ENCODE measurements at places on chromosomes 12 and 14. TPM values are rescaled to one million over a fixed set of nuclear protein-coding genes. Genes with fewer than 3 reads are reported as not detected.

DNA sequence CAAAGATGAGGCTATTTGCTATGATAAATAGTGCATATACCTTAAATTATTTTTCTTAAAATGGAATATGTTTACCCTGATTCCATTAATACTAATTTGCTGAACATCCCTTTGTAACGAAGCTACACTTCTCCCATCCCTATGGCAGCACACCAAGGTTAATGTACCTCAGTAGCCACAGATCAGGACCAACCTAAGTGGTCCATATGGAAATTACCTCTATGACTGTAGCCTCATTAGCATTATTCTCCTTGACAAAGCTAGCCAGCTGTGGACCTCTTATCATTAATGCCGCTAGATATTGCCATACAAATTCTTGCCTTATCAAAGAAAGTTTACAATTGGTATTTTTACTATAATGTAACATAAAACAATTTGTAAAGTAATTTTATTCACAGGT, 76.9 kb upstream of the GARIN2 start:
- H3K27ac ChIP-seq, result no peak overlapping the region
- H3K4me1 ChIP-seq, result no peaks in the 10 kb centered on the region
- no peaks in the 10 kb centered on the region for H3K36me3 ChIP-seq
- H3K4me3 ChIP-seq, result no peak overlapping the region
- no peaks in the 10 kb centered on the region for H3K27me3 ChIP-seq

DNA sequence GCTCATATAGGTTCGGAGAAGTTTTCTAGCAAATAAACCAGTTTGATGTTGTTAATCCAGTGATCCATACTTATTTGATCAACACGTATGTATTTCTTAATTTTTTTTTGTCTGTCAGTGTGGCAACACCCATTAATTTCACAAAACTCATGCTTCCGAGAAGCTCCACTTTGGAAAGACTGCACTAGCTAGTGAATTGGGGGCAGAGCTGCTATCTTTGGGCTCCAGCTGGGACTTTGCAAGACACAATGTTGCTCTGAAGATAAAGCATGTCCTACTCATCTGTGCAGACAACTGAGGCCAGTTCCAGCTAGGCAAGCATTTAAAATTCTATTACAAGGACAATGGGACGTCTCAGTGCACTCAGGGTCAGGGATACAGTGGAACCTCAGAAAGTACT, 298.4 kb downstream of the NUAK1 start:
- no peaks in the 10 kb centered on the region for H3K4me1 ChIP-seq
- no peak overlapping the region for H3K4me3 ChIP-seq
- H3K27me3 ChIP-seq, result no peaks in the 10 kb centered on the region
- no peak for DNase-seq
- no peak overlapping the region for H3K27ac ChIP-seq
- H3K36me3 ChIP-seq, result no peaks in the 10 kb centered on the region

- H3K4me1 ChIP-seq, result no peaks in the 10 kb centered on the region
- no peaks in the 10 kb centered on the region for H3K36me3 ChIP-seq
- no peaks in the 10 kb centered on the region for H3K27me3 ChIP-seq
- H3K4me3 ChIP-seq, result no peak overlapping the region
These were observed 44.7 kb upstream of the RERG start for GRCh38 chr12:15265875-15266274.

GRCh38 chr12:93803424-93803807, 126.2 kb downstream of the CRADD start:
- H3K4me1 ChIP-seq, result peaks cover 34% of the 10 kb centered on the region
- no peaks in the 10 kb centered on the region for H3K36me3 ChIP-seq
- peak overlapping the region; percentile 21 for H3K4me3 ChIP-seq
- H3K27me3 ChIP-seq, result no peaks in the 10 kb centered on the region
- H3K27ac ChIP-seq, result peak overlapping the region; percentile 86

DNA sequence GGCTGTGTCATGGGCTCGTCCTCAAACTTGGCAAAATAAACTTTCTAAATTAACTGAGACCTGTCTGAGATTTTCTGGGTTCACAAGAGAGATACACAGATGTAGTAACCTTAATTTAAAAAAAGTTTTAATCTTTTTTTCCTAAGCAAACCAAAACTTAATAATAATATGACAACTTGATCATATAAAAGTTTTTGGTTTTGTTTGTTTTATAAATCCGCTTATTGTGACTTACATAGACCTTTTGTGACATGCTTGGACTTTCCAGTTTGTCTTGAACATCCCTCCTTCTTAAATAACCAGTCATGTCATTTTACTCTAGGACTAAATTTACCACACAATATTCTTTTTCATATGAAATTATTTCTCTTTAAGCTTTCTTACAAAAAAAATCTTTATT, 8.5 kb downstream of the RDH12 start:
- H3K36me3 ChIP-seq, result no peaks in the 10 kb centered on the region
- DNase-seq, result no peak
- no peaks in the 10 kb centered on the region for H3K27me3 ChIP-seq
- no peak overlapping the region for H3K4me3 ChIP-seq

- no peak for DNase-seq
- no peaks in the 10 kb centered on the region for H3K27me3 ChIP-seq
- no peaks in the 10 kb centered on the region for H3K4me1 ChIP-seq
- H3K27ac ChIP-seq, result no peak overlapping the region
These were observed 348.8 kb downstream of the GXYLT1 start for GRCh38 chr12:41795910-41796309.

GRCh38 chr12:1226951-1227350, 235.9 kb downstream of the ERC1 start:
- no peaks in the 10 kb centered on the region for H3K36me3 ChIP-seq
- DNase-seq, result no peak
- H3K4me3 ChIP-seq, result no peak overlapping the region
- no peak overlapping the region for H3K27ac ChIP-seq
- no peaks in the 10 kb centered on the region for H3K27me3 ChIP-seq
- H3K4me1 ChIP-seq, result no peaks in the 10 kb centered on the region

GRCh38 chr12:62732861-62733427, 202.0 kb downstream of the PPM1H start:
- H3K27ac ChIP-seq, result no peak overlapping the region
- no peaks in the 10 kb centered on the region for H3K27me3 ChIP-seq
- no peaks in the 10 kb centered on the region for H3K36me3 ChIP-seq
- peaks cover 34% of the 10 kb centered on the region for H3K4me1 ChIP-seq
- no peak for DNase-seq

GRCh38 chr14:22213120-22213519, 375.9 kb downstream of the DAD1 start:
- DNase-seq, result no peak
- H3K27ac ChIP-seq, result no peak overlapping the region
- no peaks in the 10 kb centered on the region for H3K4me1 ChIP-seq
- no peaks in the 10 kb centered on the region for H3K36me3 ChIP-seq
- no peaks in the 10 kb centered on the region for H3K27me3 ChIP-seq

GRCh38 chr14:49424436-49425331, 161.5 kb downstream of the RPS29 start:
- no peak for DNase-seq
- H3K36me3 ChIP-seq, result no peaks in the 10 kb centered on the region
- H3K4me3 ChIP-seq, result no peak overlapping the region
- H3K4me1 ChIP-seq, result no peaks in the 10 kb centered on the region

- no peaks in the 10 kb centered on the region for H3K36me3 ChIP-seq
- H3K27ac ChIP-seq, result no peak overlapping the region
- H3K4me1 ChIP-seq, result no peaks in the 10 kb centered on the region
- H3K4me3 ChIP-seq, result no peak overlapping the region
- DNase-seq, result no peak
- peaks cover 96% of the 10 kb centered on the region for H3K27me3 ChIP-seq
These were observed 8.9 kb upstream of the GALNT9 start for GRCh38 chr12:132338311-132338710.

- no peak overlapping the region for H3K4me3 ChIP-seq
- H3K27ac ChIP-seq, result no peak overlapping the region
- peaks cover 12% of the 10 kb centered on the region for H3K4me1 ChIP-seq
- no peaks in the 10 kb centered on the region for H3K27me3 ChIP-seq
These were observed 87.1 kb upstream of the FOXN3 start for GRCh38 chr14:89504091-89504490.

DNA sequence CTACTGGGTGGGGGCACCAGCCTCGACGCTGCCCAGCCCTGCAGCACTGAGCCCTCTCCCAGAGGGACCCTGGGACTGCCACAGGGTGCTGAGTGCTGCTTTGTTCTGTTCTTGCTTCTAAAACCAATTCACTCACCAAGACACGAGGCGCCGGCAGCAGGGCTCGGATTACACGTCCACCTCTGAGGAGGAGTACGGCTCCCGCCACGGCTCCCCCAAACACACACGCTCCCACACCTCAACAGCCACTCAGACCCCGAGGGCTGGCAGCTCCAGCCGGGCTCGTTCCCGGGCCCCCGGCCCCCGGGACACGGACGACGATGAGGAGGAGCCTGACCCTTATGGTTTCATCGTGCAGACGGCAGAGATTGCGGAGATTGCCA, 24.3 kb downstream of the CEP170B start:
- H3K4me1 ChIP-seq, result peaks cover 3% of the 10 kb centered on the region
- DNase-seq, result no peak
- H3K27ac ChIP-seq, result no peak overlapping the region
- peaks cover 50% of the 10 kb centered on the region for H3K36me3 ChIP-seq
- no peak overlapping the region for H3K4me3 ChIP-seq

DNA sequence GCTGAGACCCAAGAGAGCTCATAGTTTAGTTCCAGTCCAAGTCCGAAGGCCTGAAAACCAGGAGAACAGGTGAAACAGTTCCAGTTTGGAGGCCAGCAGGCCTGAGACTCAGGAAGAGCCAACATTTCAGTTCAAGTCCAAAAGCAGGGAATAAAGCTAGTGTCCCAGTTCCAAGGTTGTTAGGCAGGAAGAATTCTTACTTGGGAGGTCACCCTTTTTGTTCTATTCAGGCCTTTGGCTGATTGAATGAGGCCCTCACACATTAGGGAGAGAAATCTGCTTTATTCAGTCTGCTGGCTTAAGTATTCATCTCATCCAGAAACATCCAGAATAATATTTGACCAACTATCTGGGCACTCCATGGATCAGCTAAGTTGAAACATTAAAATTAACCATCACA, 294.6 kb downstream of the PCNX1 start:
- H3K27ac ChIP-seq, result no peak overlapping the region
- H3K36me3 ChIP-seq, result no peaks in the 10 kb centered on the region

GRCh38 chr12:44626883-44627282, 249.2 kb downstream of the NELL2 start:
- no peak overlapping the region for H3K4me3 ChIP-seq
- no peak overlapping the region for H3K27ac ChIP-seq
- H3K36me3 ChIP-seq, result no peaks in the 10 kb centered on the region
- no peaks in the 10 kb centered on the region for H3K27me3 ChIP-seq
- H3K4me1 ChIP-seq, result no peaks in the 10 kb centered on the region

DNA sequence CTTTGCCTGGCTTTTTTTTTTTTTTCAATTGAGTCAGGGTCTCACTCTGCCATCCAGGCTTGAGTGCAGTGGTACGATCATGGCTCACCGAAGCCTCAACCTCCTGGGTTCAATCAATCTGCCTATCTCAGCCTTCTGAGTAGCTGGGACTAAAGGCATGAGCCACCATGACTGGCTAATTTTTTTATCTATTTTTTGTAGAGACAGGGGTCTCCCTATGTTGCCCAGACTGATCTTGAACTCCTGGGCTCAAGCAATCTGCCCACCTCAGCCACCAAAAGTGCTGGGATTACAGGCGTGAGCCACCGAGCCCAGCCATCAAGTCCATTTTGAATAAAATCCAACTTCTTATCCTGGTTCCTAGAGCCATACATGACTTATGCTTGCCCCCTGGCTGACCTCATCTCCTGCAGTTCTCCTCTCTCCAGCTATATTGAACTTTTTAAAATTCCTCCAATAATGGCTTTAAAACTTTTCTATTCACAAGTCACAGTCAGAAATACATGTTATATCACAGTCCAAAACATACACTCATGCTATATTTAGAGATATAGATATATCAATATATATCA, 10.4 kb upstream of the RND1 start:
- no peak overlapping the region for H3K27ac ChIP-seq
- peaks cover 19% of the 10 kb centered on the region for H3K27me3 ChIP-seq
- no peak overlapping the region for H3K4me3 ChIP-seq
- H3K4me1 ChIP-seq, result no peaks in the 10 kb centered on the region

- H3K4me3 ChIP-seq, result peak overlapping the region; percentile 74
- peaks cover 70% of the 10 kb centered on the region for H3K4me1 ChIP-seq
- peaks cover 18% of the 10 kb centered on the region for H3K36me3 ChIP-seq
- H3K27me3 ChIP-seq, result no peaks in the 10 kb centered on the region
- DNase-seq, result peak; percentile 90
These were observed 2.8 kb downstream of the TNS2 start for GRCh38 chr12:53052419-53053217.

GRCh38 chr14:72488514-72488913, 405.4 kb downstream of the DPF3 start:
- peaks cover 3% of the 10 kb centered on the region for H3K27me3 ChIP-seq
- no peak overlapping the region for H3K4me3 ChIP-seq
- H3K36me3 ChIP-seq, result no peaks in the 10 kb centered on the region
- H3K27ac ChIP-seq, result no peak overlapping the region

GRCh38 chr12:39287409-39287808, 155.5 kb downstream of the KIF21A start:
- no peak for DNase-seq
- no peak overlapping the region for H3K4me3 ChIP-seq
- H3K4me1 ChIP-seq, result no peaks in the 10 kb centered on the region
- no peak overlapping the region for H3K27ac ChIP-seq
- H3K36me3 ChIP-seq, result no peaks in the 10 kb centered on the region
- no peaks in the 10 kb centered on the region for H3K27me3 ChIP-seq

DNA sequence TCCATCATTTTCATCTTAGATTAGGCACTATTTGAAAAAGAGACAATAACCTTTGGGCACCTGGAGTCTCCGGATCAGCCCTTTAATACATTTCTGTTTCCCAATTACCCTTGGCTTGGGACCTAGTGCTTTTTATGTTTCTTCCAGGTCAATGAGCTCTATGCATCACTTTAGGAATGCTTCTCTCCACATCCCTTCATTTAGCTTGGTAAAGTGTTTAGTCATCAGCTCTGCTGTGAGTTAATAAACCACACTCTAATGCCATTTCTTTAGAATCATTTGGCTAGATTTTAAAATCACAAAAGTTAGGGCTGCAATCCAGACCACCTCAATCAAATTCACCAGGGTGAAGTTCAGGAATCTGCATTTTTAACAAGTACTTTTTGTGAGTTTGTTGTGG, 41.7 kb downstream of the RASSF9 start:
- no peaks in the 10 kb centered on the region for H3K36me3 ChIP-seq
- no peaks in the 10 kb centered on the region for H3K27me3 ChIP-seq
- no peaks in the 10 kb centered on the region for H3K4me1 ChIP-seq
- no peak for DNase-seq
- no peak overlapping the region for H3K27ac ChIP-seq

DNA sequence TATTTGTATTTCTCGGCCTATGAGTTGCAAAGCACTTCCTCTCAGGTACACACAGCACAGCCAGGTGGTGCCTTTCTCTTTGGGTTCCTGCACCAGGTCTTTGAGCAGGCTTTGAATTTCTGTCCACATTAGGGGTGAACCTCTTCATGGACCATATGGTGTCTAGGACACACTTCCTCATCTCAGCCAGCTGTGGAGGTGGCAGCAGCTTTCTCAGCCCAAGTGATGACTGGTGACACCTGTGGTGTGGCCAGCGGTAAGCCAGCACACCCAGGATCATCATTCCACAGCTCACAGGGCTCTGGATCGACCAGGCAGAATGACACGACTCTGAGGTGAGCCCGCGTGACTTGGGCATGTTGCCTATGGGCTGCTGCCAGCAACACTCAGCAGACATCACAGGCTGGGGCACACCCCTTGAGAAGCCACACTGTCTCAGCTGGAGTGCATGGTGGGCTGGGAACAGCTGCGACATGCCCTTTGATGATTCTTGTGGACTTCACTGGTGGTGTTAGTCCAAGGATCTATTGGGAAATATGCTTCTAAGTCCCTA, 36.8 kb downstream of the SLC5A8 start:
- H3K36me3 ChIP-seq, result no peaks in the 10 kb centered on the region
- H3K27me3 ChIP-seq, result no peaks in the 10 kb centered on the region
- H3K27ac ChIP-seq, result no peak overlapping the region
- H3K4me3 ChIP-seq, result no peak overlapping the region

Gene PTCSC3
- not detected for total RNA-seq

Gene PLD4
- total RNA-seq, result 0.16 TPM

Gene LMNTD1
- not detected for total RNA-seq

Measured in suprapubic skin (tissue), 4 donors.